ENCODE measurements at places on chromosomes 6 and 20. TPM values are rescaled to one million over a fixed set of nuclear protein-coding genes. Genes with fewer than 3 reads are reported as not detected.

- no peak for DNase-seq
Measured at GRCh38 chr6:125746019-125746414, 3.4 kb upstream of the HEY2 start.

GRCh38 chr6:107666084-107666980 is 157.8 kb downstream of the SCML4 start:
- DNase-seq = peak; percentile 59

DNA sequence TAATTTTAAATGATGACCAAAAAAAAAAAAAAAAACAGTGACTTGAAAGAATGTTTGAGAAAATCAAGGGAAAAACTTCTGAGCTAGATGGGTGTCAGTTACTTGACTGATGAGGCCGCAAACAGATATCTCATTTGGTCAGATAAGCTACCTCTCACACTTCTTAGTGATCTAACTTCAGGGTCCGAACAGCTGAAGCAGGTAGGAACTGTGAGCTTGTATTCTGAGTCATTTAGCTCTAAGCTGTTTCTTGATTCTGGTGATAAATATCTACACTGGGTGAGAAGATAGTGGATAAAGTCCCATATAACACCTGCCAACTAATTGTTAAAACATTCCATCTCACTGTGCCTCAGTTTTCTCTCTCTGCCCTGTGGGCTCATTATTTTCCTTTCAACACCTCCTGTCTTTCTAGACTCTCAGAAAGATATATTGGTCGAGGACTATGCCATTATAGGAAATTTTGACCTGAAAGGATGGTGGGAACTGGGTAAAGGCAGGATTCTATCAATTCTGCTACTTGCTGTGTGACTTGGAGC is 7.7 kb downstream of the KIF3B start:
- no peak for DNase-seq

DNA sequence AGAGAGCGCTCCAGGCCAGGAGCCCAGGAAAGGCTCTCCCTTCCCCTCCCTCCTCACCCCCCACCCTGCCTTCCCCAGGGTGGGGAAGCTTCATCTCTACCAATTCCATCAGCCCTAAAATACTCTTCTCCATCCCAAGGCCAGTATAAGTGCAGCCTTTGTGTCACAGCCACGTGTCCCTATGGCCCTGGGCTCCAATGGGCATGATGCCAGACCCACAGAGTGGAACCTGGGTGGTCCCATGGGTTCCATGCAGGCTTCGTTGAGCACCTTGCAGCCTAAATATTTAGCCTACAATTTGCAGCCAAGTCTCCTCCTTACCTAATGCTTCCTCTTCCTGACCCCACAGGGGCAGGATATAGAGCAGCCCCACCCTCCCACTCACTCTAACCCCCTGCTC is 976 bp upstream of the MATN4 start:
- no peak for DNase-seq

DNA sequence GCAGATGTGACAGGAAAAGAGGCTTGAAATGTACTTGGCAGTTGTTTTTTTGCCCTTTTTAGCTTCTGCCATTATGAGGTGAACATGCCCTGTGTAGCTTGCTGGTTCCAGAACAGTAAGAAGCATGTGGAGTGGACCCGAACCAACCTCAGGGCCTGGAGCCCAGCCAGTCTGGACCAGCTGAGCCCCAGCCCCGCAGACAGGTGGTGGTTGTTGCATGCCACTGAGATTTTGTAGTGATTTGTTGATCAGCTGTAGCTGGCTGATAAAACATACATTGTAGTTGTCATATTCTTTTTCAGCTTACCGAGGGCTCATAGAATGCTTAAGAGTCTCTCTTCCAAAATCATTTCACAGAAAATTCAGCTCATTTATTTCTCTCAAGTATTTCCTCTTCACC is 182.2 kb downstream of the FARS2 start:
- no peak for DNase-seq

KHDC1L gene
- total RNA-seq = not detected

CCN6 gene
- not detected for total RNA-seq

ARMC12 gene
- 1.7 TPM for total RNA-seq

PKIB gene
- total RNA-seq = 12.8 TPM

MYMX gene
- total RNA-seq = not detected

VGLL2 gene
- total RNA-seq = 0.28 TPM

EDEM2 gene
- total RNA-seq = 27.1 TPM
